GM23338 (cell line): ENCODE measurements at places on chromosomes 1 and 21. TPM values are rescaled to one million over a fixed set of nuclear protein-coding genes. Genes with fewer than 3 reads are reported as not detected.

GRCh38 chr1:87170157-87170556 is 158.5 kb upstream of the LMO4 start:
- H3K36me3 ChIP-seq: no peaks in the 10 kb centered on the region
- no peak for DNase-seq
- H3K27ac ChIP-seq: no peak overlapping the region
- H3K4me1 ChIP-seq: no peaks in the 10 kb centered on the region; the same call in 1 of the 2 replicates
- no peaks in the 10 kb centered on the region for H3K27me3 ChIP-seq
- H3K4me3 ChIP-seq: no peak overlapping the region

DNA sequence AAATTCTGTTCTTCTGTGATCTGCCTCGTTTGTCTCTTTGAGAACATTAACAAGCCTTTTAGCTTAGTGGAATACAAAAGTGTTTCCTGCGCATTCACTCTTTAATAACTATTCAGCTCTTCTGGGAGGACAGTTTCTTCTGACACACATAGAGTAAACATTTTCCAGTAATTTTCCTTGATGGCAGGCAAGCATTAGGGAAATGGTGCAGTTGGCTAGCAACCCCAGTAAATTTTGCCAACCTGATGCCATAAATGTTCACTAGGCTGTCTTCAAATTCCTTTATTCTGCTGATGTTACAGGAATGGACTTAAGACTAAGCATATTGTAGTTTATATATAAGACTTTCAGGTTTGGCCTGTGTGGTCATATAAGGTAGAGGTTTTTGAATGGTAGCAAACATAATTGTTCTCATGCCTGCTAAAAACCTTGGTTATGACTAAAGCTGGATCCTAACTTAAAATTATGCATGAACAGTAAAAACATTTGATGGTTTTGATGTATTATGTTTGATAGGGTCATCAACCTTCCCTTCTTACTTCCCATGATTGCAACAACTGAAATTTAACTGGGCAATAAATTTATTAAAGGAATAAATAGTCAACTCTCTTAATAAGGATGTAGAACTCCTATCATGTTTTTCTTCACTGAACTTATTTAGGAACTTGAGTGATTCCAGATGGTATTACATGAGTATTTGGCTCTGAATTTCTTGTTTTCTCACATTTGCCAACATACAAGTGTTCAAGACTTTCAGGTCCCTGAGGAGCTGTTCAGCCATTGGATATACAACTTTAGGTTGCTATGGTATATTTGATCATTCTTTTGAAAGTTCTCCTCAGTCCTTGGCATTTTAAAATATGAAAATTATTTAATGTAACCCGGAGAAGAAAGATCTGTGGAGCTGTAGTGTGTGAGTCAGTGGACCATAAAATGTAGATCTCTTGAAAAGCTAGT is 223.4 kb downstream of the FMN2 start:
- no peak overlapping the region for H3K27ac ChIP-seq
- no peaks in the 10 kb centered on the region for H3K36me3 ChIP-seq

DNA sequence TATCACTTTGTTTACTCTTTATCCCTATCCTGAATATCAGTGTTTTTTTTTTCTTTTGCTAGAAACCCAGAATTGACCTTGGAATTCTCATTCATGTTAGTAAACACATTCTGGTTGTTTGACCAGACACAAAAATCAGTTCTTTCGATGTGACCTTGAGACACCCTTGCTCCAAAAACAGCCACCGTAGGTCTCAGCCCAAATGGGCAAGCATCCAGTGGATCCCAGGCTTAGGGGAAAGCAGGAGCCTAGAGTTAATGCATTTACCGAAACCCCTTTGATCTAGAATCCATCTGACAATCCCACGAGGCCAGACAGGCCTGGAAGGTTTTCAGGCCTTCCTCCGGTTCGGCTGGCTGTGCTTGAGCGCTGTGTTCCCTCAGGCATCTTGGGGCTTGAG is 47.6 kb downstream of the IRF2BP2 start:
- no peaks in the 10 kb centered on the region for H3K36me3 ChIP-seq
- H3K4me3 ChIP-seq: no peak overlapping the region
- H3K4me1 ChIP-seq: no peaks in the 10 kb centered on the region
- H3K27me3 ChIP-seq: no peaks in the 10 kb centered on the region

- no peaks in the 10 kb centered on the region for H3K36me3 ChIP-seq
- no peaks in the 10 kb centered on the region for H3K27me3 ChIP-seq
- no peak overlapping the region for H3K4me3 ChIP-seq
- no peaks in the 10 kb centered on the region; the same call in 1 of the 2 replicates for H3K4me1 ChIP-seq
These were observed 80.9 kb downstream of the TLR5 start for GRCh38 chr1:223062177-223062576.

GRCh38 chr1:21129407-21129806 is 47.3 kb downstream of the EIF4G3 start:
- no peak for DNase-seq
- H3K27me3 ChIP-seq: no peaks in the 10 kb centered on the region
- H3K4me1 ChIP-seq: no peaks in the 10 kb centered on the region
- no peak overlapping the region for H3K27ac ChIP-seq
- H3K36me3 ChIP-seq: no peaks in the 10 kb centered on the region
- no peak overlapping the region for H3K4me3 ChIP-seq

- no peaks in the 10 kb centered on the region for H3K4me1 ChIP-seq
- H3K27ac ChIP-seq: no peak overlapping the region
- no peaks in the 10 kb centered on the region for H3K27me3 ChIP-seq
- no peak for DNase-seq
These were observed 662.3 kb upstream of the CAMK1G start for GRCh38 chr1:208921259-208921658.

GRCh38 chr1:230940848-230941247 is 37.8 kb downstream of the TTC13 start:
- no peaks in the 10 kb centered on the region for H3K27me3 ChIP-seq
- no peaks in the 10 kb centered on the region for H3K4me1 ChIP-seq
- no peak overlapping the region for H3K4me3 ChIP-seq
- no peaks in the 10 kb centered on the region for H3K36me3 ChIP-seq

DNA sequence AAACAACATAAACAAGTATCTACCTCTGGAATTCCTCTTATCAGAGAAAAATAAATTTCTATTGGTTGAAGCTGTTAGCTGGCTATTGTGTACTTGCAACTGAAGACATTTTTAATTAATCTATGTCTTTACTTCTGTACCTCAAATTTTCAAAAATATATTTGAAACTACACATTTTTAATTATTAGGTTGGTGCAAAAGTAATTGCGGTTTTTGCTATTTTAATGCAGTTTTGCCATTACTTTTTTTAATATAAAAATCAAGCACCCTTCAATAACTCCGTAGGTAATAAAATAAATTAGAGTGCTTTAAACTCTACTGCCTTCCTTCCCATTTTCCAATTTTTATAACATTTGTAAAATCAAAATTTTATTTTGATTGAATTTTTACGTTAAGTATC is 262.1 kb upstream of the DUSP10 start:
- no peak overlapping the region for H3K27ac ChIP-seq
- no peaks in the 10 kb centered on the region for H3K36me3 ChIP-seq
- no peak for DNase-seq
- no peak overlapping the region for H3K4me3 ChIP-seq
- no peaks in the 10 kb centered on the region for H3K27me3 ChIP-seq

DNA sequence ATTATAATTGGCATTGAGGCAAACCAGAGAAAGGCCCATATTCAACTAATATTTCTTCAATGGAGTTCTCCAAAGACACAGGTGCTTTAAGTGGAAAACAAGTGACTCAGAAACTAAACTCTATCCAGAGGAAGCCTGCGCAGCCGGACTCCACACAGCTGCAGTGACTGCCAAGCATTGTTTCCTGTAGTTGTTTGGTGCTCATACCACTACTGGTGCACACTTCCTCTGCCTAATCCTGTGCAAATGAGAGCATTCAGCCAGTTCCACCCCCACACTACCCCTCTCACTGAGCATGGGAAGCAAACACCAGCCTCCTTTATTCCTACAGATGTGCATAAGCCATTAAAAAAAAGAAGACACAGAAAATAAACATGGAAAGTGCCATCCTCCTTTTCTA is 102.9 kb downstream of the VAV3 start:
- no peak for DNase-seq
- H3K27me3 ChIP-seq: no peaks in the 10 kb centered on the region
- no peak overlapping the region for H3K27ac ChIP-seq
- peaks cover 7% of the 10 kb centered on the region; the same call in 1 of the 2 replicates for H3K4me1 ChIP-seq

DNA sequence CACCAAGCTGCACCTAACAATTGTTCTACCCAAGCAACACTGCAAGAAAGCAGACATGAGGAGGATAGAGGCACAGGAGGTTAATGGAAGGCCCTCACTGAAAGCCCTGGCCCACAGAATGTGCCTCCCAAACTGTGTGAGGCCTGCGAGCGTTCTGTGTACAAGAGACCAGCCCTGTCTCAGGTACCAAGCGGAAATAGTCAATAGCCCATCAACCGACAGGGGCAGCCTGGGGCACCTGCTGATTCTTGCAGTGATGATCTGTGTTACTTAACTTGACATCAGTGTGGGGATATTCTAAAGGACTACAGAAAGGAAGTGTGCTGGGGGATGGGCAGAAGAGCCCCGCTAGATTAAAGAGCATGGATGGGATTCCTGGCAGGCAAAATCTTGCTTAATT is 392.4 kb downstream of the KCNH1 start:
- H3K4me1 ChIP-seq: no peaks in the 10 kb centered on the region
- H3K27ac ChIP-seq: no peak overlapping the region
- H3K36me3 ChIP-seq: no peaks in the 10 kb centered on the region
- peak; percentile 25 for DNase-seq
- no peak overlapping the region for H3K4me3 ChIP-seq

DNA sequence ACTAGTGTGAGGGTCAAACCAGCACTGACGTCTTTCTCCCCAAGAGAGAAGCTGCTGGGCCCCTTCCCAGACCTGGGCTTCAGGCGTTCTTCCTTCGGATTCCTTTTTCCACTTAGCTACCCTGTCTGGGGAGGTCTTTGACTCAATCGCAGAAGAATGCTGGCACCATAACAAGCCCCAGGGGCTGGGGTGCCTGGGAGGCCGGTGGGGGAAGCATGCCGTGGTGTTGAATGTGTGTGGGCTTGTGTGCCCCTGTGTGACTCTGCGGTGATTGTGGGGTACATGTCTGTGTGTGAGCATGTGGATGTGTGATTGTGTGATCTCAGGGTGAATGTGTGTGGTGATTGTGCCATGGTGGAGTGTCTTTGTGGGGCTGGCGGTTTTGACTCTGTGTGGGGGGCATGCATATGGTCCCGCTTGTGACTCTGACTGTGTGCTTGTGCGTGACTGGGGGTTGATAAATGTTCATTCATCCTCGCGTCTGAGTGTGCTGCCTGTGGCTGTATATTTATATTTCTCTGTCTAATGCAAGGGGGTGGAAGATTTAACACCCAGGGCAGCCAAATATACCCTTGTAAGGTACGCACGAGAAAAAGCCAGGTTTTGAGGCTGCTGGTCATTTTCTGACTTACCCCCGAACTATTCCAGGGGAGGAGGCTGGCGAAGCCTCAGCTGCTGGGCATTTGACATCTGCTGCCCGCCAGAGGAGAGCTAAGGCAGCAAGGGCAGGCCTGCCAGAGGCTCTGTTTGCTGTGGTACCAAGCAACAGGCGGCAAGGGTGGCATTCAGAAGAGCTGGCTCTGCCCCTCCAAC is 1.1 kb upstream of the SYNC start:
- H3K36me3 ChIP-seq: no peaks in the 10 kb centered on the region
- peak overlapping the region; percentile 75 for H3K4me3 ChIP-seq
- H3K27me3 ChIP-seq: peaks cover 39% of the 10 kb centered on the region

DNA sequence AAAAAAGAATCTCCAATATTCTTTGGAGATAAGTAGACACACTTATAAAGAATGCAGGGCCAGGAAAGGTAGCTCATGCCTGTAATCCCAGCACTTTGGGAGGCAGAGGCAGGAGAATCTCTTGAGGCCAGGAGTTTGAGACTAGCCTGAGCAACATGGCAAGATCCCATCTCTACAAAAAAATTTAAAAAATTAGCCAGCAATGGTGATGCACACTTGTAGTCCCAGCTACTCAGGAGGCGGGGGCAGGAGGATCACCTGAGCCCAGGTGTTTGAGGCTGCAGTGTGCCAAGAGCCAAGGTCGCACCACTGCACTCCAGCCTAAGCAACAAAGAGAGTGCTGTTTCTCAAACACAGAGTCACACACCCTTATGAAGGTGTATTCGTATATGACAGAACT is 385.0 kb downstream of the SMYD3 start:
- H3K4me3 ChIP-seq: no peak overlapping the region
- H3K4me1 ChIP-seq: no peaks in the 10 kb centered on the region
- no peaks in the 10 kb centered on the region for H3K27me3 ChIP-seq
- H3K27ac ChIP-seq: no peak overlapping the region
- no peak for DNase-seq
- H3K36me3 ChIP-seq: no peaks in the 10 kb centered on the region

DNA sequence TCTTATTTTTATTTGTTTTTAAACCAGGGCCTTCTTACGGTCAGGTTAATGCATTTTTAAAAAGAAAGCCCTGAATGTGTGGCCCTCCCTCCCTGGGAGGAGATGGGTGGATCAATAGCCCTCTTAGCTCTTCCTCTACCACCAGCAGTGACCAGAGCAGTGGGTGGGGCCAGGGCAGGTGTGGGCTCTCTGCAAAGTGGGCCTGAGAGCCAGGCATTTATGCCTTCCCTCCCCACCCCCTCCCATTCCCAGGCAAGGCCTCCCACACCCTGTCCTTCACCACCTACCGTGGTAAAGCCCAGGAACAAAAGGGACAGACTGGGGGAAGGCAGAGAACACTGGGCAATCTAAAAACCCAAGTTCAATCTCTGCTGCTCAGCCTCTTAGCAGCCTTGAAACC is 63.9 kb downstream of the SSBP3 start:
- peak overlapping the region; percentile 25; the same call in 1 of the 2 replicates for H3K4me3 ChIP-seq
- H3K27ac ChIP-seq: peak overlapping the region; percentile 80
- DNase-seq: no peak
- H3K36me3 ChIP-seq: no peaks in the 10 kb centered on the region
- peaks cover 69% of the 10 kb centered on the region for H3K4me1 ChIP-seq
- H3K27me3 ChIP-seq: no peaks in the 10 kb centered on the region

The GPR52 gene
- total RNA-seq: 0.66 and 1.6 TPM in 2 replicates

The PRELP gene
- total RNA-seq: 0.03 and 0.08 TPM in 2 replicates

The DEPDC1 gene
- 42.9 and 47.0 TPM in 2 replicates for total RNA-seq

The SERPINC1 gene
- not detected in 2 replicates for total RNA-seq
